ENCODE measurements at places on chromosomes 1 and 21.

GRCh38 chr1:226489718-226490425, 58.7 kb upstream of the STUM start:
- no peak for DNase-seq

DNA sequence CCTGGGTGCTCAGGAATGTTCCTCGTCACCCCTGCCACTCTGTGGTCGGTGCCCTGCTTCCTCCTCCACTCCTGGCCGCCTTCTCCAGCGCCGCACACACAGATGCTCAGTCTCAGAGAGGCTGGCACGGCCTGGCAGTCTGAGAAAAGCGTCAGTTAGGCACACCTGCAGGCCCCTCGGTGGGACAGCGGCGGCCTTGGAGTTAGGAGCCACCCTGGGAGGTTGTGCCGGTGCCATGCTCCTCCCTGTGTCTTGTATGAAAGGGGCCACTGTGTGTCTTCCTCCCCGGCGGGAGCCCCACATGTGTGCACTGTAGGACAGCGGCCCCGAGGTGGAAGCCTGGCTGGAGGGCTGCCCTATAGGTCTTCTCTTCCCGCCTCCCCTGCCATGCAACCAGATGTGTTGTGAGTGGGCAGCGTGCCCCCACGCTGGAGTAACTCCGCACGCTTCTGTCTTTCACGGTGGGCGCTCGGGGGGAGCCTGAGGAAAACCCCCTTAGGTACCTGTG, 145.2 kb downstream of the PGBD5 start:
- DNase-seq = no peak

- no peak for DNase-seq
Measured at GRCh38 chr1:22362626-22363402, 88.8 kb upstream of the ZBTB40 start.

DNA sequence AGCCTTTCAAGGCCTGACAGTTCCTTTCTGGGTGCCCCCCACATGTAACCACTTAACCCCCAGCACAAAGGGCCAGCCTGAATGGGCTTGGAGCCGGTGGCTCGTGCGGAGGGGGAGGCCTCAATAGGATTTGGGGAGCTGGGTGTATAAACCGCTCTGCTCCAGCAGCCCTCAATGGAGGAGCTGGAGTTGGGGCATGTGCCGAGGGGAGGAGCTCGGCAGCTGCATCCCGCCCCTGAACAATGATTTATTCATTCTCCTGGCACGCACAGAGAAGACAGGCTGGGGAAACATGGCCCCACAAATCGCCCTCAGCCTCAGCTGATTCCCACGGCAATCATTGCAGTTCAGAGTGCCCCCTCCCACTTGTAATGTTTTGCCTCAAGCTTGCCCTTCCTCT, 6.9 kb upstream of the C1orf216 start:
- no peak for DNase-seq

DNA sequence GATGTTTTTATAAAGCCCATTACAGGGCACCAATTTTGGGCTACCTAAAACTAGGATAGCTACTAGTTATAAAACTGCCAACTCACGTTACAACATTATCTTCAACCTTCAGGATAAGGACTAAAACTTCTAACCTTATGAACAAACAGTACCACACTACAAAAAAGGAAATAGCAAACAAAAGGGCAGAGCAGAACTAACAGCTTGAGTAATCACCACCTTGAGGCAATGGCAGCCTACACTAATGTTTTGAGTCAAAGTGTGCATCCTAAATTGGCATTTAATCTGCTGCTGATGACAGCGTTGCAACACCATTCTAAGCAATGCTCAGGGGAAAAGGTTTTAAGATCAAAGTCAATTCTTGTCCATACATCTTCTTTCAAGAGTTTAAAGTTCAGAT, 27.2 kb downstream of the PTP4A2 start:
- DNase-seq = no peak

GRCh38 chr1:26998429-26999300, 5.2 kb downstream of the TRNP1 start:
- no peak for DNase-seq

GRCh38 chr1:177984136-177984525, 14.3 kb upstream of the SEC16B start:
- no peak for DNase-seq

DNA sequence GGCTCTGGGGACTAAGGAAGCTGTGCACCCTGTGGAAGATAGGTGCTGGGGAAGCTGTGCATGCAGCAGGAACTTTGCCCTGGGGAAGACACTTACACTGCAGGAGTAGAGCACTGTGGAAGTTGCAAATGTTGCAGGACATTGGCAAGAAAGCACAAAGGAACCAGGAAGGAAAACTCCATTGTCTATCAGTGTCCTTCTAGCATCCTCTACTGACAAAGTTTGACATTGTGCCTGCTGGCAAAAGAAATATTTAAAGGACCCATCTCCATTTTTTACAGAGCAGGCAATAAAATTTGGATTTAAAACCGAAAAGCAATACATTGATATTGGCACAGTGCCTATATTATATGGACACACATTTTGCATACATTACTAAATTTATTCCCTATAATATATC, 394.1 kb downstream of the PBX1 start:
- no peak for DNase-seq

GRCh38 chr1:35876988-35877387, 6.0 kb upstream of the AGO1 start:
- DNase-seq = no peak

- no peak for DNase-seq
Measured at GRCh38 chr1:36279789-36280296, 26.3 kb upstream of the SH3D21 start.

GRCh38 chr1:100628631-100629081, 90.7 kb downstream of the GPR88 start:
- DNase-seq = no peak

DNA sequence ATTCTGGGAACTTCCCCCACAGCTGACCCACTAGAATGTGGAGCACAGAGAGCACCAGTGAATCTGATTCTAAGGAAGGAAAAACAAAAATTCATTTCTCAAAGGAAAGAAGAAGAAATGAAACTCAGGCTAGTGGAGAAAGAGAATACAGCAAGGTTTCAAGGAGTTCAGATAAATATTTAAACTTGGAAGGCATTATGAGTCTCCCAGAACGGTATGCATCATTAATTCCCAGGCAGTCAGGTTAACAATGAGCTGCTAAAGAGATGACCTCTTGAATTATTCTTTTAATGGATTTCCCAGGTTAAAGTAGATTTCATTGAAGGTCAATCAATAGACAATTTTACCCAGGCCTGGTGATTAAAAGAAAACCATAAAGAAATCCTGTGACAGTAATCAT, 103.6 kb upstream of the KAZN start:
- DNase-seq = no peak

GRCh38 chr1:118144684-118145083, 40.3 kb downstream of the SPAG17 start:
- no peak for DNase-seq

- DNase-seq = no peak
Measured at GRCh38 chr1:201731592-201731991, 97.4 kb upstream of the IPO9 start.

DNA sequence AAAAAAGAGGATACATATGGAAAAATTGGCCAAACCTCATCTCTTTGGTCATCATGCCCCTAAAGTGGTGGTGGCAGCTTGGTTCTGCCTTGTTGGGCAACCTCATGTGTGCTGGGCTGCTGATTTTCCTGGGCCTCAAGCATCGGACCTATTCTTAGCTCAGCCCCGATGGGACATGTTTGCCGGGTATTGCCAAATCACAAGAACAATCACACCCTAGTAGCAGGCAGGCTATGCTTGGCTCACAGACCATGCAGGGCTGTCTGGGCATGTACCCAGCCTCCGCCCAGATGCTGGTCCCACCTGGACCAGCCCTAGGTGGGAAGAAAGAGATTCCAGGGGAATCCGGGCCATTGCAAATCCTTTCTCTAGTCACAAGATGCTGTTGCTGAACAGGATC, 189.4 kb upstream of the FGGY start:
- DNase-seq = no peak

DNA sequence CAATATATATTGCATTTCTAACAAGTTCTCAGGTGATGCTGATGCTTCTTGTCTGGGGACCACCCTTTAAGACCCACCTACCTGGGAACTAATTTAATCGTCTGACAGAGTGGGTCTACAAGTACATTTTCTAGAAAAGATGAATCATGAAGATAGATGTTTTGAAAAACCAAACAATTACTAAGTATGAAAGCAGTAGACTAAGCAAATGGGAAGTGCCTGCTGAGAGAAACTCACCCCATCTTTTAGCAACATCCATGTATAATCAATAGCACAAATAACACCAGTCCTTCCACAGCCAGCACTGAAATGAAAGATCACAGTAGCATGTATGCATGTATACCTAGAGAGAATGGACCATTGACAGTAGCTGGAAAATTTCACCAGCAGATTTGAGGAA, 17.3 kb downstream of the PTPN22 start:
- DNase-seq = no peak

DNA sequence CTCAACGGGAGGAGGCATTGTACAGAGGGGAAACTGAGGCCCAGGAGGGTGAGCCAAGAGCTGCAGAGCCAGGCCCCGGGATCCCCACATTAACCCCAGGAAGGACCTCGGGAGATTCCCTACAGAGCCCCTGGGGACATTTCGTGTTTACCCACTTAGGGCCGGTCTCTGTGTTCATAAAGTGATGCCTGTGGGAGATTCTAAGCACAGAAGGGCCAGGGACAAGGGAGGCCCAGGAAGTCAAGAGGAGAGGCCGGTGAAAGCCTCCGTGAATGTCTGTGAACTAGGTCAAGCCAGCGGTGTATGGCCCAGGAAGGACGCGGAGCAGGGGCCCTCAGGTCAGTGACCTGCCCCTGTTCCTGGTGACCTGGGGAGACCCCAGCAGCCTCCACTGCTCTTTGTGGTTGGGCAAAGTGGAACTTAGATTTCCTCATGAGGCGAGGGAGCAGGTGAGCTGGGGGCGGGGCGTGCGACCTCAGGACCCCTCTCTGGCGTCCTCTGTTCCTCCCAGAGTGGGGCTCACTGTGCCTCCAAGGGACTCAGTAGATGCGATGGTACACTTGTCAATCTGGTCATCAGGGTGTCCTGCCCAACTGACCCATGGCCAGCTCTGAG, 34.9 kb downstream of the PDE9A start:
- DNase-seq = no peak

DNA sequence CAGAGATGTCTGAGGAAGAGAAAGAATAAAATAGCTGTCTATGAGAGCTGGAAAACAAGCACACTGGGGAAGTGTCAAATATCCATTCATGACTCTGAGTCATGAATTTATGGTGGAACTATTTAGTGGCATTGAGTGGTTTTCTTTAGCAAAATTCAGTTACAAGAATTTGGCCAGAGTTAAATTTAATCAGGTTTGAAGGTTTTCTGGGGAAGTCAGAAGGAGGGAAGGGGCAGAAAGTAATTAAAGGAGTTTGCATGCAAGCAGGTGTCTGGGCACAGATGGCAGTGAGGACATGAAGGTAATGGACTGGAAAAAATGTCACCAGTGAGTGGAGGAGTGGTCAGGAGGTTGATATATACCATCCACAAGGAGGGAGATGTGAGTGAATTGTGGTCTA, 121.9 kb upstream of the IVNS1ABP start:
- no peak for DNase-seq

- no peak for DNase-seq
Measured at GRCh38 chr1:14117700-14118099, 417.7 kb downstream of the PRDM2 start.

DNA sequence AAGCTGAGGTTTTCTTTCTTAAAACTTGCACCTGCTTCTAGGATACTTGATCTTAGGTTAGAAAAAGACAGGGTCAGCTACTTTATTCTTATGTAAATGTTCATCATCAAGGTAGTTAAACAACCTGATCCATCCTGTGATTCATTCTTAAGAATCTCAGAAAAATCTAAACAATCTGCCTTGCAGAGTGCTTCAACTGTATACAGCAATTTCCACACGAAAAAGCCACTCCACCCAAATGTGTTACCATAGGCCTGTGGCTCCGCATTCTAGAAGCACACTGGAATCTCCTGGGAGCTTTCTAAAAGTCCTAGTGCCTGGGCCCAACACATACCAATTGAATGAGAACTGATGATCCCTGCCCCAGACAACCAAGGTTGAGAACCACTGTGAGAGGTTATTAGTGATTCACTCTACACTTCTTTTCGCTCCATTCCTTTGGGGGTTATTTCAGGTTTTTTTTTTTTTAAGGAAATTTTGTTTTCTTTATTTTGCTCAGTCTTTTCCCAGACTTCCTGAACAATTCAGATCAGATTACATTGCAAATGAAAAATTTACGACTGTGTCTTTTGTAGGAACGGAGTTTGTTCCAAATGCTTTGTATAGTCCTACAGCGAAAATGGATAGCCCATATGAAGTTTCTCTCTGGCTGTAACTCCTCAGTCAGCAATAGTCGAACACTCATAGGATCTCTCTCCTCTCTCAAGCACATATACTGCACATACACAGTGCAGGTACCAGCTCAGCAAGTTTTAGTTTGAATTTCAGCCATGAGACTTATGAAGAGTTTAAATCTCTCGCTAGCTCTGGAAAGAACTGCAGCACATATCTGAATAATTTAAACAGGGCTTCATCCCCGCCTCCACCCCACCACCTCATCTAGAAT, 16.1 kb downstream of the SMYD2 start:
- no peak for DNase-seq

DNA sequence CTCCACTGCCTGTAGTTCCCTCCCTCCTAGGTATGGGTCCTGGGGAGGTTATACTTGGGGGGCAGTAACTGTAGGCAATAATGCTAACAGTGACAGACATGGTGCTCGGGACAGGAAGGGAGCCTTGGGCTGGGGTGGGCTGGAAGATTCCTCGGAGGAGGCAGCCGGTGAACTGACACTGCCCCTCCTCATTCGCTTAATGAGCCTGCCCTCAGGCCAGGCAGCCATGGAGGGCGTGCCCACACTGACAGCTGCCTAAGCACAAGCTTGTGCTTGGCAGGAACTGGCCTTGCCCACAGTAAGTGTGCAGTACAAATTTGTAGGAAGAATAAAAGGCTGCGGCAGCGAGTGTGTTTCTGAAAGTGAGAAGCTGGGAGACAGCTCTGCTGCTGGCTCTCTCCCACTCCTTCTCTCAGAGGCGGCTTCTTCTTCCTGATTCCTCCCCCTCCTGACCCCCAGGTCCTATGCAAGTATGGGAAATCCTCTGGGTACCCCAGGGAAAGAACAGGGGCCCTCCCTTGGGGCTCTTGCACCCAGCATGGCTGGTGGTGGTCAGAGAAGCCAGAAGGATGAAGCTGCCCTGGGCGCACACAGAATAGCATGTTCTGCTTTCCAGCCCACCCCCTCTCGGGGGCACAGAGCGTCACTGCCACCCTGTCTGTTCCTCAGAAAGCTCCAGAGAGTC, 23.6 kb downstream of the OPTC start:
- no peak for DNase-seq

Measured in activated CD4-positive, alpha-beta T cell treated with anti-CD3 and anti-CD28 coated beads, Interleukin-2, amount 50 U/mL, for 24 hours (primary cell).